ENCODE measurements at places on chromosomes 1 and 21.

GRCh38 chr1:202113690-202114300 lies 8.9 kb upstream of the GPR37L1 start:
- no peak for DNase-seq

- no peak for DNase-seq
Measured at GRCh38 chr1:205262731-205263171, 35.0 kb downstream of the TMCC2 start.

DNA sequence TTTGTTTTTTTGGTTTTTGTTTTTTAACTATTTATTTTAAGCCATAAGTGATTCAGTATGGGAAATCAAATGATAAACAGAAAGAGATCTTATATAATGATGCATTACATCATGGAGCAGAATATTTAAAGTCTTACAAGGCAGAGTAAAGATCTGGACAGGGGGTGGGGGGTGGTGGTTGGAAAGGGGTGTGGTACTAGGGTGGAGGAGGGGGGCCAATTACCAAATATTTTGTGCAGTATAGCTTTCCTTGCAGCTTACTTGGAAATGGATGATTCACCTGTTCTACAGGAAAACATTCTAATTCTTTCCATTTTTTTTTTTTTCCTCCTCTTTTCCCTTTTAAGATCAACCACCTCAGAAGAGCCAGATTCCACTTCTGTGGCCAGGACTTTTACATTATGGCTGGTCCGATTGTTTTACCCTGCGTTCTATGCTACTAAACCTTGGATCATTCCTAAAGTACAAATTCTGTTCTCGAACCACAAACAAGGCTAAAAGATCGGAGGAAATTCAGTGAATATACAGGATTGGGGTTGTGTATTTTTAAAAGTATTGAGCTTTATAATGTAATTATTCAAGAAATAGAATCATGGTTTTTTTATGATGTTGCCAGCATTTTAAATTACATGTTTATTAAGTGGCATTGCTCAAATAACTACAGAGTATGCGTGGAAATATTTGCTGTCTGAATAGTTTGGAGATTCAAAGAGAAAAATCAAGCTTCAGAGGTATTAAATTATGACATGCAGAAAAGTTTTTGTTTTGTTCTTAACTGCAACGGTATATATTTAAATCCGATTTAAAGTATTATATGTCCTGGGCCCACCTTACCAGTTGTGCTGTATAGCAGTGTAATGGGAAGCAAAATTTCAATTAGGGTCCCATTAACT lies 859.5 kb downstream of the USP25 start:
- DNase-seq = no peak

DNA sequence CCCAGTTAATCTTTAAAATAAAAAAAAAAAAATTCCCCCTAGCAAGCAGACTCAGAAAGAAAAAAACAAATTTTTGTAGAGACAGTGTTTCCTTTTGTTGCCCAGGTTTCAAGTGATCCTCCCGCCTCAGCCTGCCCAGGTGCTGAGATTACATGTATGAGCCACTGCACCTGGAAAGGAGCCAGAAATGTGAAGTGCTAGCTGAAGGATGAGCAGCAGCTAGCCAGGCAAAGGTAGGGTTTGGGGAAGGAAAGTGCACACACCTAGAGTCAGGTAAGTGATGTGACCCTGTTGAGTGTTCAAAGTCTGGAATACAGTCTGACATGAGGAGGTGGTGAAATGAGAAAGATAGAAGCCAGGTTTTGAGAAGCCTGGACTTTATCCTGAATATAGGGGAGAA lies 1.7 kb downstream of the AKR1A1 start:
- DNase-seq = no peak

- DNase-seq = no peak
Measured at GRCh38 chr1:119483441-119484200, 23.4 kb upstream of the HSD3B1 start.

- no peak for DNase-seq
Measured at GRCh38 chr1:78334114-78334513, 156.7 kb upstream of the PTGFR start.

- no peak for DNase-seq
Measured at GRCh38 chr1:217004776-217005436, 281.7 kb upstream of the ESRRG start.

GRCh38 chr1:22319608-22320007 lies 132.0 kb upstream of the ZBTB40 start:
- DNase-seq = no peak

- DNase-seq = no peak
Measured at GRCh38 chr21:39073717-39074116, 109.5 kb downstream of the PSMG1 start.

DNA sequence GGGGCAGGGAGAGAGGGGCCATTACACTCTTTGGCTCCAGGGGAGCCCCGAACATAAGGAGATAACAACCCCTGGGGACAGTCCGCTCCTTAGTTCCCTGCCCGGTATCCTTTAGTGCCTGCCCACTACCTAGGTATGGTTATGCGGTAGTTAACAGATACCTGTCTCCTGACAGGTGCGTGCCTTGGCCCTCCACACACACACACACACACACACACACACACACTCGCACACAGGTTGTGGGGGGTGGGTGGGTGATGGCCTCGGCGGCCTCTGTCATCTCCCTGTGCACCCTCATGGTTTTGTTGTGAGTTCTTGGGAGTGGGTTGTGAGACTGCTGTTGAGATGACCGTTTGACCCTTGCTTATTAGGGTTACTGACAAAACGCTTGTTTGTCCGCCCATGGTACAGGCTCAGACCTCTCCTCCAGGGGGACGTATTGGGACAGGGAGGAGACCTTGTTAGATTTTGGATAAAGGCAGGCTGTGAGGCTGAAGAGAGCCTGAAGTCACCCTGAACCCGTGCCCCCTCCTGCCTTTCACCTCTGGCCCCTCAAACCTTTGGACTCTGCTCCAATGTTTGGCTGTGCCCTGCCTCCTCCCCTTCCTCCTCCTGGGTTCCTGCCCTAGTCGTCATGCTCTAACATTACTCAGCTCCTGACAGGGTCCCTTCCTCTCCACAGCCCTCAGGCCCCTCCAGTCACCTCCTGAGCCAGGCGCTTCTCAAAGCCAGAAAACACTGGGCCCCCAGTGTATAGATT lies 979 bp downstream of the RASSF5 start:
- DNase-seq = no peak

DNA sequence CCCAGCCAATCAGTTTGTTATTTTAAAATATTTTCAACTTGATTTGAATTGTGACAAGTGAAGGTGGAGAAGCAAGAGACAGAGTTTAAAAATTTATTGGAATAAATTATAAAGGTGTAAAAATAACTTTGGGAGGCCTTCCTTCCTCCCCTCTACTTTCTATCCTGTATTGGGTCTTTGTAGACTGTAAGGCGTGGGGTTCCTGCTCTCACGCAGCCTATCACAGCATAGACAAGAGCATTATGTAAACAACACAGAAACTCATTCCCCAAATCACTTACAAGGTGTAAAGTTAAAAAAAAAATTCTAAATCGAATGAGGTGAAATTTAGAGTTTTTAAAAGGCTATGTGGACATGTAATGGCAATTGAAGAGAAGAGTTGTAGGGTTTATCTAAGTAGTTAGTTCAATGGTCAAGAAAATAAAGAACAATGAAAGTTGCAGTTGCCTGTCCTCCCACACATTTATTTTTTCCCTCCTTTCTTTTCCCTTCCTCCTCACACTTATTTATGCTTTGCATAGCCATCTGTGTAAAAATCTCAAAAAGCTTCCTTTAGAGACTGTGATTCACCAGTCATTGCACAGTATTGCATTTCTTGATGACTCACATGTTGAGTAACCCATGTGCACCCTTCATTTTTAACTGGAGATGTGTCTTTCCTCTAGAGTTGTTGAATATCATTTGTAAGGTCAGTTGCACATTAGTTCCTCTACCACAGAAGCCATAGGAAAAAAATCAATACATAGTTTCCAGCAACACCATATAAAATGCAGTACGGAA lies 242.2 kb downstream of the PTPRC start:
- DNase-seq = no peak

DNA sequence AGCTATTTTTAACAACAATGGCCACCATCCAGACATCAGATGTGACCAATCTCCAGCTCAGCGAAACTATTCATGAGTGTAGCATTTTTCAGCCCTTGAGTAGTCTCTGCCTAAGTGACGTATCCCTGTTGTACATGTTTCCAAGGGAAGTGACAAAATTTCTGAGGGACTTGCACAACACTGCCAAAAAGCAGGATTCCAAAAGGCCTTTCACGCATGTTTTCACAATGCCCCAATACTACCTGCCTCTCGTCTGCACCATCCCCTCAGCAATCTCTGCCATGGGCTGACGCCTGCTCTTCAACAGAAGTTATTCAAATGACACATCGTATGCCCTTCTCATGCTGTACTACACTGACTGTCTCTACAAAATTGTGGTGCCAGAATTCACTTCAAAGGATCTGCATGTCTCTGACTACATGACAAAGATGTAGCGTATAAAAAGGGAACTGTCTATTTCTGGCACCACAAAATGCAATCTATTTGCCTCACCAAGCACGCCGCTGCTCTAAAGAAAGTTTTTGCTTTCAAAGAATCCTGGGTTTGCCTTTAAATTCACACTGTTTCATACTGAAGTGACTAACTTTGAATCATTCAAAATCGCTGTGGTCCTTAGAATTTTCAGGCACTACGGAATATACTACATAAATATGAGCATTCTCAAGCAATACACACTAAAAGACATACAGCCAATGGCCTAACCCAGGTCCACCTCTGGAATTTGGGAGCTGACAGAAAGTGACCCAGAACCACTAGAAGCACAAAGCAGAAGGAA lies 32.9 kb downstream of the JAK1 start:
- DNase-seq = peak; percentile 27

GRCh38 chr21:15688016-15688415 lies 41.8 kb upstream of the USP25 start:
- no peak for DNase-seq

GRCh38 chr1:24481101-24481500 lies 21.5 kb upstream of the RCAN3 start:
- no peak for DNase-seq

- no peak for DNase-seq
Measured at GRCh38 chr1:234521836-234522235, 42.9 kb upstream of the TARBP1 start.

GRCh38 chr1:20867847-20868246 lies 80.7 kb upstream of the HP1BP3 start:
- DNase-seq = no peak

- DNase-seq = no peak
Measured at GRCh38 chr1:178308438-178308837, 188.3 kb downstream of the CLEC20A start.

GRCh38 chr1:201667479-201667878 lies 128.6 kb downstream of the NAV1 start:
- no peak for DNase-seq

DNA sequence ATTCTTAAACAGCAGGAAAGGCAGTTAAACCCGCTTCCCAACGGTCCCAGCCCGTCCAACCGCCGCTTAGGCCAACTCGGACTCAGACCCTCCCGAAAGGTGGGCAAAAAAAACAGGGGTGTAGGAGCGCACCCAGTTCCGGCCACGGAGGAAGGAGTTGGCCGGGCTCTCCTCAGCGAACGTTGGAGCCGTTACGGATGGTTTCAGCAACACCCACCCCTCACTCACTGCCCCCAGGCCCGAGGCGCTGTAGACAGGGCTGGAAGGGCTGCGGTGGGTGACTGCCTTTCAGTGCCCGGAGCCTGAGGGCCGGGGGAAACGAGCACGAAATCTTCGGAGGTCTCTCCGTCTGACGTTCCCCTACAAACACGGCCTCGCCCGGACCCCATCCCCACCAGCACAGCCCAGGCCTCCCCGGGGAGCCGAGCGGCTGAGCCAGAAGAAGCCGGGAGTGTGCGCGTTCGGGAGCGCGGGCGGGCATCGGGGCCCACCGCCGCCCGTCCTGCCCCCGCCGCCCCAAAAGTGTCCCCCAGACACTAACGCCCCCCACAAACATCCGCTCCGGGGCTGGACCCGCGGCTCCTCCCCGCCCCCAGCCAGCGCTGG lies 1.3 kb downstream of the KDM5B start:
- DNase-seq = no peak

GRCh38 chr1:157007306-157007705 lies 38.2 kb downstream of the ARHGEF11 start:
- DNase-seq = no peak

DNA sequence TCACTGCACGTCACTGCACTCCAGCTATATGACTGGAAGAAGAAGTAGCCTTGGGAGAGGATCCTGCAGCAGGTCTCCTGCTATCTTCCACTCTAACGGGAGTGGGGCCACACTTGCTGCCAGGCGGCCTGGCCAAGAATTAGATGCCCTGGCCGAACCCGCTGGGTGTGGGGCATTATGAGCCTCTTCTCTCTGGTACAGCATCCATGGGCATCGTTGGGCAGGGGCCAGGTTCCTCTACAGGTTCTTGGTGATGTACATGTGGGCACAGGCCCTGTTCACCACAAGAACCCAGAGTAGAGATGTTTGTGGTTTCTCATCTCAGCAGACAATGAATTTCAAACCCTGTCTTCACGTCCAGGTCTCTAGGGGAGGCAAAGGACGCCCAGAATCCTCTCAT lies 370.5 kb downstream of the NPHP4 start:
- DNase-seq = no peak

GRCh38 chr1:76881762-76882161 lies 14.5 kb downstream of the ST6GALNAC5 start:
- no peak for DNase-seq

- no peak for DNase-seq
Measured at GRCh38 chr21:41156142-41156541, 11.8 kb upstream of the BACE2 start.

DNA sequence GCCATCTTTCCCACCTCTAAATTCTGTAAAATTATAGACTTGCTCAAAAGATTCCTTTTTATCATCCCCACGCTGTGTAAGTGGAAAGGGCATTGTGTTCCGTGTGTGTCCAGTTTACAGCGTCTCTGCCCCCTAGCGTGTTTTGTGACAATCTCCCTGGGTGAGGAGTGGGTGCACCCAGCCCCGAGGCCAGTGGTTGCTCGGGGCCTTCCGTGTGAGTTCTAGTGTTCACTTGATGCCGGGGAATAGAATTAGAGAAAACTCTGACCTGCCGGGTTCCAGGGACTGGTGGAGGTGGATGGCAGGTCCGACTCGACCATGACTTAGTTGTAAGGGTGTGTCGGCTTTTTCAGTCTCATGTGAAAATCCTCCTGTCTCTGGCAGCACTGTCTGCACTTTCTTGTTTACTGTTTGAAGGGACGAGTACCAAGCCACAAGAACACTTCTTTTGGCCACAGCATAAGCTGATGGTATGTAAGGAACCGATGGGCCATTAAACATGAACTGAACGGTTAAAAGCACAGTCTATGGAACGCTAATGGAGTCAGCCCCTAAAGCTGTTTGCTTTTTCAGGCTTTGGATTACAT lies 61.9 kb downstream of the POFUT2 start:
- no peak for DNase-seq

GRCh38 chr1:192756314-192756713 lies 52.5 kb upstream of the RGS2 start:
- no peak for DNase-seq

GRCh38 chr1:197982256-197982655 lies 65.1 kb downstream of the LHX9 start:
- no peak for DNase-seq

GRCh38 chr1:64956010-64956640 lies 10.2 kb downstream of the JAK1 start:
- DNase-seq = no peak

GRCh38 chr1:209863766-209864485 lies 36.2 kb downstream of the UTP25 start:
- no peak for DNase-seq
